Muscle of leg (tissue), 16 donors: ENCODE measurements at places on chromosomes 11 and 22. TPM values are rescaled to one million over a fixed set of nuclear protein-coding genes. Genes with fewer than 3 reads are reported as not detected.
A peak's percentile ranks its signal among the peaks of the same experiment; 100 is the strongest.

GRCh38 chr11:114027926-114028325, 31.6 kb upstream of the ZBTB16 start:
- H3K36me3 ChIP-seq, result no peaks in the 10 kb centered on the region
- no peak overlapping the region for H3K4me3 ChIP-seq
- H3K4me1 ChIP-seq, result peaks cover 14% of the 10 kb centered on the region
- no peak overlapping the region for H3K27ac ChIP-seq
- no peak for DNase-seq

- peak; percentile 41 for DNase-seq
- no peak overlapping the region for H3K27ac ChIP-seq
- no peak overlapping the region for H3K4me3 ChIP-seq
Observed at GRCh38 chr11:123577081-123577598, 77.3 kb downstream of the SCN3B start.

- no peak overlapping the region for H3K4me3 ChIP-seq
- H3K36me3 ChIP-seq, result no peaks in the 10 kb centered on the region
- no peaks in the 10 kb centered on the region for H3K4me1 ChIP-seq
- peaks cover 6% of the 10 kb centered on the region for H3K27me3 ChIP-seq
- H3K27ac ChIP-seq, result no peak overlapping the region
Observed at GRCh38 chr11:129592191-129592590, 216.5 kb downstream of the BARX2 start.

DNA sequence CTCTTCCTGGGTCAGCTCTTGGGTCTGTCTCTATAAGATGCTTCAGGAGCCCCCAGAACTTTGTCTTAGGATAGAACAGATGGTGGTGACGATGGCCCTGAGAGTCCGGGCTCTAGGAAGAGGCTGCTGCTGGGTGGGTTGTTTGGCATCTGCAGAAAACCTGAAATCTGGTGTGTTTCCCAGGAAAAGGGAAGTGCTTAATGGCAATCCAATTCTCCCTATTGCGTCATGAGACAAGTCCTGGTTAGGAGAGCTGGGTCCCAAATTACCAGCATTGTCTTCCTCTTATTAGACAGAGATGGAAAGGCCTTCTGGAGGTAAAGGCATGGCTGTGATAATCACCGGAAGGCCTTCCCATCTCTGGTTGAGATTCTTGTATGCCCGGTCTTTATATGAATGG, 48.9 kb upstream of the GRAMD1B start:
- no peaks in the 10 kb centered on the region for H3K4me1 ChIP-seq
- H3K27ac ChIP-seq, result no peak overlapping the region
- peaks cover 6% of the 10 kb centered on the region for H3K27me3 ChIP-seq
- no peak overlapping the region for H3K4me3 ChIP-seq
- no peak for DNase-seq

ARHGAP20 gene
- total RNA-seq, result 7.6 TPM

- no peaks in the 10 kb centered on the region for H3K4me1 ChIP-seq
- no peak overlapping the region for H3K27ac ChIP-seq
- H3K27me3 ChIP-seq, result no peaks in the 10 kb centered on the region
- no peak for DNase-seq
Observed at GRCh38 chr11:129766898-129767604, 48.6 kb upstream of the TMEM45B start.

GRCh38 chr22:44780876-44781449, 28.6 kb downstream of the ARHGAP8 start:
- H3K27me3 ChIP-seq, result no peaks in the 10 kb centered on the region
- no peaks in the 10 kb centered on the region for H3K36me3 ChIP-seq
